ENCODE measurements at places on chromosomes 16 and 17.

- no peak for DNase-seq
These were observed 4.4 kb upstream of the CYLD start for GRCh38 chr16:50737420-50737959.

DNA sequence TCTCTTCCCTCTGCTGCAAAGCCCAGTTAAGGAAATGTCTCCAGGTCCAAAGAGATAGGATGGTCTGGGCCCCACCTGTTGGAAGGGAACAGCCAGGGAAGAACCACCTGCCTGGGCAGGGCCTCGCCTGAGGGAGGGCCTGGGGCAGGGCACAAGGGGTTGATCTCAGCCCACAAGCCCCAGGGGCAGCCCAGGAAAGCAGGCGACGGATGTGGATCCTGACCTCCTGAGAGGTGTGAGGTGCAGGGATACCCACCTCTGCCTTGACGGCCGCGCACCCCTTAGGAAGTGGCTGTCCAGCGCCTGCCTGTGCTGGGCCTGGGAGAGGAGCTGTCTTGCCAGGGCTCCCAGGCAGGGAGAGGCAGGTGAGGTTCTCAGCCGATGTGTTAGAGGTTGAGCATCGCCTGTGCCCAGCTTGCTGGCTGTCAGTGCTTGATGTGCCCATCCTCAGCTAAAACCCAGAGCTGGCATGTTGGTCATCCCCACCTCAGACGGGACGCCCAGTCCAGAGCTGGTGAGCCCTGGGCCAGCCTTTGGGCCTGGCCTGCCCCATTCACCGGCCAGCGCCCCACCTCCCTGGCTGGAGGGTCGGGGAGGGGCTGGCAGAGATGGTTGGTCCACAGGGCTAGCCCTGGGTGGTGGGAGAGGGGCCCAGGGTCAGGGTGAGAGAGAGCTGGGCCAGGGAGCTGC, 434 bp downstream of the CEMP1 start:
- DNase-seq = no peak

DNA sequence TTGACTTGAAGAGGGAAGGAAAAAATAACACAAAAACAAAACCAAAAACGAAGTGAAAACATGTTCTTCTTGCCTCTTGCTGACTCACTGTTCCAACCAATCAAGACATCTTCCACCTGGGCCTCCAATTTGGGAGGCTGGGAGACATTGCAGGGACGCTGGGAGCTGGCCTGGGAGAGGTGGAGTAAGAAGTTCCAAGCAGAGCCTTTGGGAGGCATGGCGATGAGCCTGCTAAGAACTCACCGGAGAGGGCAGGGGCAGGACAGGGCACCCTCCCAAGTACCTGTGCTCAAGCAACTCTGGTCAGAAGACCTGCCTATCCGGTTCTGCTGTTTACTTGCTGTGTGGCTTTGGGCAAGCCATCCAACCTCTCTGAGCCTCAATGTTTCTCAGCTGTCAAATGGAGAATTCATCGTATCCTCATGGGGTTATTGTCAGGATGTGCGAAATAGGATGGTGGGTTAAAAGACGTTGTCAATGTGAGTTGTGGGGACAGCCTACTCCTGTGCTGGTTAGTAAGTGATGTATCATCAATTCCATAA, 856 bp upstream of the GLP2R start:
- DNase-seq = no peak

GRCh38 chr16:89111263-89111662, 17.6 kb downstream of the ACSF3 start:
- DNase-seq = no peak

DNA sequence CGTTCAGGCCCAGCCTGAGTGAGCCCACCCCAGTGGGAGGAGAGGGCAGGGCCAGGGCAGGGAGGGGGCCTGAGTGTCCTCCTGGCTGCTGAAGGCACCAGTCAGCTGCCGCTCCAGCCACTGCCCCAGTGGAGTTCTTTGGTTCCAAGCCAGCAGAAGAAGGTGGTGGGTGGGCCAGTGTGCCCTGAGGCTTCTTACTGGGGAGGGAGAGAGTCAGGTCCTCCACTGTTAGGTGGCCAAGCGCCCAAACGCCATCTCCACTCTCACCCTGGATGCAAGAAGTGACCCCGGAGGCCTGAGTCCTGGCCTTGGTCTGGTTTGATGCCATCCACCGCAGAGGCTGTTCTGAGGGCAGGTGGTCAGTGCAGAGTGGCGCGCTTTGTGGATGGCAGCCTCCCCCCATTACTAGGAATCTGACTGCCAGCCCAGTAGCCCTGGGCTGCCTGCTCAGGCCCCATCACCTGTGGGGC, 2.2 kb downstream of the RNF213 start:
- no peak for DNase-seq

DNA sequence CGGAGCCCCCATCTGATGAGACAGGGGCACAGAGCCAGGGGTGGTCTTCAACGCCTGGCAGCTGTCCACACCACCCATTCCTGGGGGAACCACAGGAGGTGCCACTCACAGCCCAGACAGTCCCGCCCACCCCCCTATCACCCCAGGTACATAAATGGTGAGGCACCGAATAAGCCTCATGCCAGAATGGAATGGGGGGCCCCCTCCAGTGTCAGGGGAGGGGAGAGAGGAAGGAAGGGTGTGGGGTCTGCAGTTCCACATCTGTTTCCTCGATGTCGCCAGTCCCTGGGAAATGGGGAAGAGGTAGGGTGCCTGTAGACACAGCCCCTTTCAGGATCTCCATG, 1.7 kb downstream of the TMC6 start:
- peak; percentile 68 for DNase-seq

Measured in Karpas-422 (cell line).